ENCODE measurements at places on chromosomes 13 and 19.

- no peak for ATAC-seq
Observed at GRCh38 chr13:114261328-114261965, 20.0 kb upstream of the UPF3A start.

DNA sequence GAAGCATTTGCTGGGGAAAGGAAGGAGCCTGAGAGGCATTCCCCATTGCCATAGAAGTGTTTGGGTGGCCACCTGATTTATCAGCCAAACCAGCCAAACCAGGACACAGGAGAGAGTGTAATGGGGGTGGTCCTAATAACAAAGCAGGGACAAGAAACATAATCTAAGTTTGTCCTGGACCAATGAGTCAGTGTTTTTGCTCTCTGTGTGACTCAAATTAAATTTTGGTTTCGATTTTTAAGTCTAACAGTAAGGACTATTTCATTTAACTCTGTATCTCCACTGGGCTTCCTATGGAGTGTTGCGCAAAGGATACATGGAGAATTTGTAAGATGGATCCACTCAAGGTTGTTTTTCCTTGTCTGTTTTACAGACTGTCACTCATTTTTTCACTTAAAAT is 19.5 kb upstream of the TRPC4 start:
- ATAC-seq = no peak

GRCh38 chr19:7382694-7383093 is 34.0 kb downstream of the ARHGEF18 start:
- ATAC-seq = no peak

- no peak for ATAC-seq
Observed at GRCh38 chr13:93004919-93005318, 221.7 kb upstream of the GPC6 start.

DNA sequence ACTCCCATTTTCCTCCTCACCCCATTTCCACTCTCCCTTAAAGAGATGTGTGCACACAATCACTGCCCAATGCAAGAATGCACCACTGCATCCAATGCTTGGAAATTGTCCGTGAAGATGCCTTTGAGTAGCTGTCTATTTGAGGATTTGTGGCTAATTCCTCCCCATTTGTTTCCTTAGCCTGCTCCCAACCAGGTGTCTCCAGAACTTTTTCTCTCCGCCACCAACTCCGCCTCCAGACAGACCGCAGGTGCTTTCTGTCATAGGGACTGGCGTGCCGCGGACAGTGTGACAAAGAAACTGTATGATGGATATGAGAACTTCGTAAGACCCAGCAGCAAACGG is 461 bp upstream of the TM9SF2 start:
- no peak for ATAC-seq

- ATAC-seq = peak; percentile 24
Observed at GRCh38 chr13:113747291-113747833, 11.7 kb upstream of the TMEM255B start.

GRCh38 chr19:2032296-2032941 is 16.9 kb upstream of the BTBD2 start:
- peak; percentile 93 for ATAC-seq

DNA sequence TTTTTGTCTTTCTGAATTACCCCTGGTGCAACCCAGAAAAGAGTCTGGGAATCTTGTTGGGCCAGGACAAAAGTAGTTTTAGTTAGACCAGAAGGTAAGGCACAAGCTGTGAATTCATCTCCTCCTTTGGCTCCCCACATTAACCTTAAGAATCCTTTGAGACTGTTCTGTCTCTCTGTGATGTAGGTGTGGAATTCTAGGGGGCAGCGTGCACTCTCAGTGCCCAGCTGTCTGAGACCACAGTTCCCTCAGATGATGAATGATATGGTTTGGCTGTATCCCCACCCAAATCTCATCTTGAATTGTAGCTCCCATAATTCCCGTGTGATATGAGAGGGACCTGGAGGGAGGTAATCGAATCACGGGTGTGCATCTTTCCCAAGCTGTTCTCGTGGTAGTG is 43.9 kb downstream of the ZNF506 start:
- ATAC-seq = no peak

- no peak for ATAC-seq
Observed at GRCh38 chr13:29621841-29622240, 26.4 kb upstream of the SLC7A1 start.

- no peak for ATAC-seq
Observed at GRCh38 chr19:49954092-49954829, 6.7 kb downstream of the SIGLEC11 start.

DNA sequence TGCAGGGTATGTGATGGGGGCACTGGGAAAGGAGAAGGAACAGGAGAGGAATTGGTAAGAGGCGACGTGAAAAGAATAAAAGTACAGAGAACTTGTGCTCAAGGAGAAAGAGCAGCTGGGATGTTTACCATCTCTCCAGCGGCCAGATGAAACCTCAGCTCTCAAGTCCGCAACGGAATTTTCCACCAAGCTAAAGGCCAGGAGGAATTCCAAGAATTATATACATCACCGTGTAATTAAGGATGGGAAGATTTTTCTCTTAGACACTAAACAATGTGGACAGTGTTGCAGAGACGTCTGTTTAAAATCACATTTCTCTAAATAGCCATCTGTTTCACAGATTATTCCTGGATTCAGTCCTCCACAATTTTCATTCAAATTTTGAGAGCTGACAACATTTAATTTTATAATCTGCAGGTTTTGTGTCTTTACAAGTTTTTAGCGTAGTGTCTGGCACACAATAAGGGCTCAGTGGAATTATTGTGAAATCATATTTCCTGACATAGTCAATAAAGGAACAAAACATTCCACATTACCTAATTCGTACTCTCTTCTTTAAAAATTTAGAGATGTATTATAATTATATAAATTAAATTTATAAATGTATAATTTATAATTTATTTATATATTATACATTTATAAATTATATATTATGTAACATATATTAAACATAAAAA is 23.0 kb upstream of the USP29 start:
- ATAC-seq = no peak

DNA sequence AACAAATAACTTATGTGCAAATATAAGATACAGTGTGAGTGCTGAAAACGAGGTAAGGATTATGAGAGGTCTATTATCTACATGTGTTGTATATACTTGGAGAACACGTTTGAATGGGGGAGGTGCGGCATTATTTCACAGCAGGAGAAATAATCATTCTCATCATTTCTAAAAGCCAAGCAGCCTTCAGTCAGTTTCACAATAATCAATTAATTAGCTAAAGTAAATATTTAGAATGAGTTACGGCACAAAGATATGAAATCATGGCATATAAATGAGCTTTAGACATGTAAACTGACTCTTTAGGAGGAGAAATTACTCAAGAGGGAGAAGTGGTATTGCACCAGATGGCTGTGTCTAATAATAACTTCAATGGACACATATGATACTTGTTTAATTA is 366.6 kb downstream of the DNAJC15 start:
- ATAC-seq = no peak

GRCh38 chr13:83503424-83503823 is 378.9 kb downstream of the SLITRK1 start:
- no peak for ATAC-seq

- ATAC-seq = no peak
Observed at GRCh38 chr13:104641309-104641708, 1575.1 kb upstream of the SLC10A2 start.

DNA sequence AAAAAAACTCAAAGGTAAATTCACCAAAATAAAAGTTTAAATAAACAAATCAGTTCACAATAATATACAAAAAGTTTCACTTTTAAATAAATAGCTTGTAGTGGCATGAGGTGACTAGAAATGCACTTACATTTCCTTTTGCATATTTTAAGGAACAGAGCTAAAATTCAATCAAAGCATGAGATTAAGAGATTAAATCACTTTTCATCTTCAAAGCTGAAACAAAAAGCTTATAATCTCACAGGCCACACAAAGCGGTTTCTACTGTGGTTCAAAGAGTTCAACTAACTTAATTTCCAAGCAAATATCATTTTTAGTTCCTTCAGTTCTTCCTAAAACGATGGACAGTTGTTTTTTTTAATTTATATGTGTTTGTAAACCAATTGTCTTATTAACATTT is 38.9 kb downstream of the TSC22D1 start:
- ATAC-seq = no peak

DNA sequence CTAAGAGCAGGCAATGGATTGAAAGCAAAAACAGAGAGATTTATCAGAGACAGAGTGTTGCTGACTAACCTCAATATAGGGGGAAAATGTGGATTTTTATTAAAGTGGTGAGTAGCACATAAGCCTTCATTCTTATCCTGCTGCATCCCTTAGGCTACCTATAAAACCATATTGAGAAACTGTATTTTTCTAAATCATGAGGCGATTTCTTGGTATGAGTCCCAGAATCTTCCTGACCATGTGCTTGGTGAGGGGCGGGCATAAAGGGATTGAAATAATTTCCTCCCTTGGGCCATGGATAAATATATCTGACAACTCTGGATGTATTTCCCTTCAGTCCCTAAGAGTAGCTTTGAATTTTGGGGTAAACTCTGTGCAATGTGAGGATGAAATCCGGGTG is 72.8 kb downstream of the EFNB2 start:
- ATAC-seq = no peak

DNA sequence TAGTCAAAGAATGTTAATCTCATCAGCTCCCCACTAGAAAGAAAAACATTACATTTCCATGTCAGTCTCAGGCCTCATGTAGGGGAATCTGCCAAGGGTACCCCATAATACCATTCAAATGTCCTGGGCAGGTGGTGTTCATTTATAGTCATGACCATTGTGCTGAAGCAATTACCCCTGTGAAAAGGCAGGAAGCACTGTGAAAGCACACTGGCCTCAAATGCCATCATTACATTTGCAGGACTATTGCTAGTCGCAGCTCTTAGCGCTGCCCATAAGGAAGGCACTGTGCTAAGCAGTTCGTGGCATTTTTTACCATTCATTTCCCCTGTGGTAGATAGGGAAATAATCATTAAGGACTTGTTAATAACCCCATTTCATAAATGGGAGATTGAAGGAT is 109.0 kb downstream of the LHFPL6 start:
- ATAC-seq = no peak
